CD4-positive, CD25-positive, alpha-beta regulatory T cell (primary cell): ENCODE measurements at places on chromosomes 7 and 10. TPM values are rescaled to one million over a fixed set of nuclear protein-coding genes. Genes with fewer than 3 reads are reported as not detected.

The NPSR1 gene
- total RNA-seq, result not detected

- H3K36me3 ChIP-seq, result no peaks in the 10 kb centered on the region
- DNase-seq, result no peak
- H3K27me3 ChIP-seq, result no peaks in the 10 kb centered on the region
- peaks cover 3% of the 10 kb centered on the region for H3K4me1 ChIP-seq
- no peak overlapping the region for H3K27ac ChIP-seq
These were observed 13.7 kb downstream of the ADGRA1 start for GRCh38 chr10:133101416-133101810.

The CH25H gene
- 1.6 TPM for total RNA-seq

The STEAP1B gene
- total RNA-seq, result not detected
